Substantia nigra (tissue), 51 donors: ENCODE measurements at places on chromosomes 4 and X.

DNA sequence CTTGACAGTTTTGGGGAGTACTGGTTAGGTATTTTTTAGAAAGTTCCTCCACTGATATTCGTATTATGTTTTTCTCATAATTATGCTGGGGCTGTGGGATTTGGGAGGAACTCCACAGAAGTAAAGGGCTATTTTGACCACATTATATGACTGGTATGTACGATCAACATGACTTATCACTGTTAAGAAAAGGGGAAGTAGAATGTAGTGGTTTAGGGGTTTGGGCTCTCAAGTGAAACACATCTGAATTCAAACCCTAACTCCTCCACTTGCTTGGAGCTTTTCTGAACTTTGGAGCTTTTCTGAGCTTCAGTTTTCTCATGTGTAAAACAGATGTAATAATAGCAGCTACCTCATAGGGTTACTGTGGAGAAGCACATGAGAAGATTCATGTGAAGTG lies 96.4 kb upstream of the C1GALT1C1 start:
- DNase-seq = no peak

DNA sequence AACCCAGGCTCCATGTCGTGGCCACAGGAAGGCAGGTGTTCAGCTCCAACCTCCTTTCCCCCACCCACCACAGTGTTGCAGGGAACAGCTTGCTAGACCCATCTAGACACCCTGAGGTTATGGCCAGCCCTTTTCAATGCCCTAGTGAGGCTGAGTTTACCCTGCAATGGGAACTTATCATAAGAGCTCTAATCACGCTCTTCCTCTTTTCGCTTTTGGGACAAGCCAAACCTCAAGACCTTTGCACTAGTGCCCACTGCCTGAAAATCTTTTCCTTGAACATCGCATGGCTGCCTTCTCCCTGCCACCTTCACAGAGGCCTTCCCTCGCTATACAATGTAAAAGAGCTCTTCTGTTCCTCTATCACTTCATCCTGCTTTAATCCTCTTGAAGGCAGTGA lies 2.4 kb upstream of the FGFBP2 start:
- no peak for DNase-seq

DNA sequence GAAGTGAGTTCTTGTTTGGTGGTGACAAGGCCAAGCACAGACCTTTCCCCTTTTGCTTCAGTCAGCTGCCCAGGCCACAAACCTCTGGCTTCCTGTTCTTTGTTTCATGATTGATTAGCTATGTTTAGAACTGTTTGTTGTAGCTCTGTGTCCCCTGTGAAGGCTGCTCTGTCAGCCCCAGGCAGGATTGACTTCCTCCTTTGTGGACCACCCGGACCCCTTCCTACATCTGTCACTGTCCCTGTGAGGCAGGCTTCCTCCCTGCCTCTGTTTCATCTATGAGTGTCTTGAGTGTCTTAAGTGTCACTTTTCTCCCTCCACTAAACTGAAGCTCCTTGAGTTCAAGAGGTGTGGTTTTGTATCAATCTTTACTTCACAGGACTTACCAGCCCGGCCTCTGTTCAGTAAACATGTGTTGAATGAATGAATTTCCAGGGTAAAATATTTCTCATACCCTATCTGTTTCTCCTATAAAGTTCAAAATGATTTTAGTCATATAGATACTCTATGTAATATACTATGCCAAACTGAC lies 83.5 kb downstream of the ZNF674 start:
- no peak for DNase-seq

DNA sequence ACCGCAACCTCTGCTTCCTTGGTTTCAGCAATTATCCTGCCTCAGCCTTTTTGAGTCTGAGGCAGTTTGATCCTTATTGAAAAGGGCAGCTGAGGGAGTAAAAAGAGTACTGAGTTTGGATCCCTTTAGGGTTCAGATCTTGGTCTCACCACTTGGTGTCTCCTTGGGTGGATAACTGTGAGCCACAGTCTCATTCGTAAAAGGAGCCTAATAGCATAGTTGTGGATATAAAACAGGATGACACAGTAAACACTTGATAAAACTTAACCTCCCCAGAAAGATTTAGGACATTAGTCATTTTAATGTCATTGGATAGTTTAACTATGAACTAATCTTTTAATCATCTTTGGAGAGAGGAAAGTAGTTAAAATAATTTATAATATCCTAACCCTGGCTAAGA lies 173.0 kb downstream of the ANK2 start:
- no peak for DNase-seq

- DNase-seq = no peak
These were observed 221.2 kb downstream of the KLHL13 start for GRCh38 chrX:117895418-117895817.

DNA sequence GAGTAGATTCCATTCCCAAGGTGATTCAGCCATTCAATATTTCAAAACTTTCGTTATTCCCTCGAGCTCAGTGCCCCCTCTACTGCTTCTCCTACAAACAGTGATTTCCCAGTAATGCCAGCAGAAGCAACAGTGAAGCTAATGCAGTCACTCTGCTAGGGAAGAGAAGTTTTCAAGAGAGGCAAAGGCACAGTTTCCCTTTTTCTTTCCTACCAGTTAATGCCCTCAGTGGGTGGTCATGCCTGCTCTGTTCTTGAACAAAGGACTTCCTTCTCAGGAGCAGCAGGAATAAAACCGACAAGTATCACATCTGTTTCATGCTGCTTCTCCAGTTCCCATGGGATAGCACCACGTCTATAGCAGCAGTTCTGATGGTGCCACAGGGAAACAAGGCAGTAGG lies 317.2 kb downstream of the TENM3 start:
- DNase-seq = no peak

- no peak for DNase-seq
These were observed 2.8 kb downstream of the AWAT2 start for GRCh38 chrX:70046978-70047377.

DNA sequence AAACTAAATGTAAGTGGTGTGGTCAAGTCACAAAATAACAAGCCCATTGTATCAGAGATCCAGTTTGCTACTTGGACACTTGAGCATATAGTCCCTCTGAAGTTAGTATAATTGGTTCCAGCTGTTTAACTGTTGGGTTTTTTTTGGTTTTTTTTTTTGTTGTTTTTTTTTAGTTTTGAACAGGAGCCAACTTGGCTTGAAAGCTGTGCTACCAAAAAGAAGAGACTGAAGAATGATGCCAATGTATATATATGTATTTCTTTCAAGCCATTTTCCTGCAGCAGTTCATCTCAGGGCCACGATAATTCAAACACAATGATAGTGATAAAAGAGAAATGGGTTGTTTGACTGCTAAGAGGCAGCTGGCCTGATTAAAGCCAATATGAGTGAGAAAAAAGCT lies 138.3 kb downstream of the PCDH18 start:
- DNase-seq = no peak

DNA sequence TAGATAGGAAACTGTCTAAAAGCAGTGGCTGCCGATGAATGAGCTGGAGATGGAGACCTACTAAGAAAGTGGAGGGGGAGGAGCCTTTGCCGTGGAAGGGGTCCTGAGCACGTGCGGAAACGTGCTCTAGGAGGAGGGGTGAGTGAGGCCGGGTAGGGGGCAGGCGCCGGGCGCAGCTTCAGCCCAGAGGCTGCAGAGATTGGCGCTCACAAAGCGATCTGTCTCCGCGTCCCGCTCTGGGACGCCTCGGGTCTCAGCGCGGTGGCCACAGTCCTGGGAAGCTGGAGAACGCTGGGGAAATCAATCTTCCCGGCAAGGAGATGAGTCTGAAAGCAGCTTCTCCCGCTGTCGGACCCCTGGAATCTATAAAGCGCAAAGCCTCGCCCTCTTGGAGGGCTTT lies 444 bp upstream of the ARHGAP6 start:
- DNase-seq = no peak

DNA sequence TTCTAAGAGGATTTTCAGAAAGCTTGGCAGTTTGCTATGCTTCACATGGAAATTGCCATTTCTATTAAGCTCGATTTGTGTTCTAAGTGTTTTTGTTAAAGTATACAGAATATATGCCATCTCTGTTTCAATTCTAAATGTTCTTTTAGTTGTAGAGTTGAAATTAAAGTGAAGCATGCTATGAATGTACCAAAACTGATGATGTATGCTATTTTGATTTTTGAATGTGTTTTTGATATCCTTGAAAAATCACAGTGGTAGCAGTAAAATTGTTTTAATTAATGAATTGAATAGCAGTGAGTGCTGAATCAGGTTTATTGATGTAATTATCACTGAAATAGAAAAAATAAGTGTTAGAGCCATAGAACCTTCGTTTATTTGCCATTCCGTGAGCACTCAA lies 110.9 kb downstream of the TENM3 start:
- DNase-seq = no peak

- no peak for DNase-seq
These were observed 26.6 kb upstream of the PPP1R2C start for GRCh38 chrX:42804524-42804923.

- DNase-seq = no peak
These were observed 1622.4 kb upstream of the PCDH10 start for GRCh38 chr4:131526686-131527085.

DNA sequence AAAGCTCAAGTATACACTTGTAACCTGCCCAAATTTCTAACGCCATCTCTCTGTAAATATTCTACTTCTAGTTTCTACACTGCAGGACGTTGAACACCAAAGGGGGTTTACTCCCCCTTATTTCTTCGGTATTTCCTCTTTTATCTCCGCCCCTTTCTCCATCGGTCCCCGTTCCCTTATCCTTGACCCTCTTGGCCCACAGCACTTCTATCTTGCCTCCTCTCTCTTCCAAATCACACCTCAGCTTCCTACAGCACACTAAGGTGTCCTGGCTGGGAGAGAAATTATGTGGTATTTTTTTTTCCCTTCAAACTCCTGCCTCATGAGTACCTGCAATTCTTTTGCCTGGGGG lies 715 bp downstream of the ZMAT1 start:
- no peak for DNase-seq

DNA sequence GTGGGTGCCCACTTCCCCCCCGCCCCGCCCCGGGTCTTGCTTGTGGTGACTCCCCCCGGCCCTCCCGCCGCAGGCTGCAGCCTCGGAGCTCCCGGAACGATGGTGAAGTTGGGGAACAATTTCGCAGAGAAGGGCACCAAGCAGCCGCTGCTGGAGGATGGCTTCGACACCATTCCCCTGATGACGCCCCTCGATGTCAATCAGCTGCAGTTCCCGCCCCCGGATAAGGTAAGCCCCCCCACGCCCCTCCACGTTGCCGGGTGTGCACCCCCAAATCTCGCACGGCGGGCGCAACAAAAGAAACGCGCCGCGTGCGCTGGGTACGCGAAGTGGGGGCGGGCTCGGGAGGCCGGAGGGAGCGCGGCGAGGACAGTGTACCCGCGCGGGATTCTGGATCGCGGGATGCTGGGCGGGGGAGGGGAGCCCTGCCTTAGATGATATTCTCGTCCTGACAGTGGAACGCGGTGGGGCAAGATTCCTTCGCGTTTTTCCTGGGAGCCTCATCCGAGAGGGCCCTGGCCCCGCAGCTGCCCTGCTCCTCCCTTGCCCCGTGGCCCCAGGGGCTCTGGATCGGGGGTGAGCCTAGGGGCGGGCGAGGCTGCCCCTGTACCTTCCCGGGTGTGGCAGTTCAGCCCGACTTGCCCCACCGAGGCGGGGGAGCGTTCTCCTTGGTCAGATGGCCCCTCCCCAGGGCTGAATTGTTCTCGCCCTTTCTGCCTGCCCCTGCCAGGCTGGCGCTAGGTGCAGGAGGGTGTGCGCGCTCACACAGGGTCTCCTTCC lies 819 bp downstream of the NSG1 start:
- DNase-seq = no peak

DNA sequence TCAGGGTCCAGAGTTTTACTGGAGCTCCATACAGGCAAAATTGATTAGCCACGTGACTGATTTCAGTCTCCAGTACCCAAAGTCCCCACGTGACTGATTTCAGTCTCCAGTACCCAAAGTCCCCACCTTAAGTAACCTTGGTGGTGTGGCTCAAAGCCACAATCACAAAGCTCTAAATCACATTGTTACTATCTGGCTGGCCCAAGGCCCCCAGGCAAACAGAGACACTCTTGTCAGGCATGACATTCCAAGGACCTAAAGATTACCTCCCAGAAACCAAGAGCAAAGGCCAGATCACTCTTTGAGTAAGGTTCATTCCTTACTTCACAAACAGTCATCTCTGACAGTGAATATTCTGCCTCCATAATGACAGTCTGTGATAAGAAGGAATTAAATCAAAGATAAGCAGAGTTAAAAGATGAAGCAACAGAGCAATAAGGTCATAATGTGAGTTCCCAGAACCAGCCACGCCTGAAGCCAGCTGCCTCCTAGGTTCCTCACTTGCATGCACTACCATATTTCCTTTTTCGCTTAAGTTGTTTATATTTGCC lies 78.5 kb downstream of the ANXA3 start:
- DNase-seq = no peak

GRCh38 chr4:24704149-24704548 lies 91.2 kb upstream of the SOD3 start:
- DNase-seq = no peak

DNA sequence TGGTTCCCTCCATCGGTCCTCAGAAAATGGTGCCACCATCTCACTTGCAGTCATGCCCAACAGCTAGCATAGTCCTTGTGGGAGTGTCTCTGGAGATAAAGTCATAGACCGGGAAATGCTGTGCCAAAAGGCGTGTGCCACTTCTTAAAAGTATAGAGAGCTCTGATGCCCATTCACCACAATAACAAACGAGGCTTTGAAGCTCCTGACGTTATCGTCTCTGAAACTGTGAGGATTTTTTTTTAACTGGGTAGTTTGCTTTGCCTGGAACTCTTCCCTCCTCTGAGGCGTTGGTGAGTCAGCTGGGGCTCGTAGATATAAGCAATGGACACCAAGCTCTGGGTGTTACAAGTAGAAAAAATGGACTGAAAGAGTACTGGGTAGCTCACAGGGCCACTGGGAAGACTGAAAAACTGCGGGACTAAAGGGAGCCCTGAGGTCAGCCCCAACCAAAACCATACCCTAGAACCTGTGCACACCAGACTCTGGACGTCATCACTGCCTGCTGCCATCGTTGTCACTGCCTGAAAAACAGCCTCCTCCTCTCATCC lies 89.4 kb upstream of the TRIM2 start:
- no peak for DNase-seq

- peak; percentile 81 for DNase-seq
These were observed 496 bp downstream of the FBXO8 start for GRCh38 chr4:174282836-174283506.

DNA sequence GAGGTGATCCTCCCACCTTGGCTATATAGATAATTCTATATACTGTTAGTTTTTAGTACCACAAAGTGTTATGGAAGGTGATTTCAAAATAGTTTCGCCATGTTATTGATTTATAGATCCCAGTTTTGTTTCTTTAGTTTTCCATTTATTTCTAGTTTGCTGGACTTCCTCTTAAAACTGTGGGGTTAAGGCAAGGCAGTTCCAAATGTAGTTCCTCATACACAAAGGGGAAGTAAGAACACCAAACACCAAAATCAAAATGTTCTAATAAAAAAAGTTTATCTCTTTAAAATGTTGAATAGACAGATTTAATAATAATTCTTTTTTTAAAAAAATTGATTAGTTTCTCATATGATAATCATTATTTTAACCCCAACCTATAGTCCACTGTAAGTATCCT lies 6.8 kb upstream of the CISD2 start:
- DNase-seq = no peak

DNA sequence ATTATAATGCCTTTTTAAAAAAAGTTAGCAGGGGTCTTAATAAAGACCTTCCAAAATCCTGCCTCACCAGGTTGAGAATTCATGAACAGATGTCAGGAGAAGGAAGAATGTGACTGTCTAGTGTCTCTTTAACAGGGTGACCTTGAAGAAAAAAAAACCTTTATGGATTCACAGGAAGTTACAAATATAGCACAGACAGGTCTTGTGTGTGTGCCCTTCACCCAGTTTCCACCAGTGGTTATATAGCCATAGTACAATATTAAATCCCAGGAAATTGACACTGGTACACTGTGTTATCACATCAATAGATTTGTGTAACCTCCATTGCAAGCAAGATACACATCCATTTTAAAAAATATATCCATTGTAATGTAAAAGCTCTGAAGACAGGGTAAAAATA lies 43.7 kb downstream of the HADH start:
- no peak for DNase-seq
